NCI-H446 treated with DMSO at 0.1 percent for 48 hours (cell line): ENCODE measurements at places on chromosomes 1 and 21.

DNA sequence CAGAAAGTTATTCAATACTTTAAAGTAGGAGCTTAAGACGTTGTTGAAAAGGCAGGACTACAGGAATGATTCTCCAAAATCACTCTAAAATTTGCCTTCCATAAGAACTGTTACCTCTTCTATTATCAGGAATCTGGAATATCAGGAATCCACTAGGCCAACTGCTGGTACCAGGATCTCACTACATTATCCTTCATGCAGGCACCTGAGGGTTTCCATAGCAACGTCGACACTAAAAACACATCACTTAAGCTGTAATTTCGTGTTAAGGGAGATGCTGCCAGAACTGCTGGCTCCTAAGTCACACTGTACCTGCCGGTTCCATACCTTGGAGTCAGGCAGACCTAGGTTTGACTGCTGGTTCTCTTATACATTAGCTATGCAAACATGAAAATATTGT is 139.7 kb upstream of the C1orf87 start:
- no peak for DNase-seq

DNA sequence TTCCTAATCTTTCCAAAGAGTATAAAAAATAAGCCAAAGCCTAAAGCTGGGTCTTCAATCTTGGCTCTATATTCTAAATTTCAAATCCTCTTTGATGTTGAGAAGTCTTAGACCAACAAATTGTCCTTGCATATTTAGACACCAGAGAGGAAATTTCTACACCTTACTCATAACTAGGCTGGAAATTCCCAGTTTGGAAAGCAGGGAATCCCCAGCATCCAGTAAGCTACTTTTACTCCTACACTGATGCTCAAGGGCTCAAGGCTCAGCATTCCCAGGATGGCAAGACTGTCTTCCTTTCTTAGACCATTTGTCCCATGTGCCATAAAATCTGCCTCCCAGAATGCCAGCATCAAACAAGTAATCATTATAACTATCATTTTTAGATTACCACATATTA is 28.3 kb downstream of the PRDX6 start:
- DNase-seq = no peak

DNA sequence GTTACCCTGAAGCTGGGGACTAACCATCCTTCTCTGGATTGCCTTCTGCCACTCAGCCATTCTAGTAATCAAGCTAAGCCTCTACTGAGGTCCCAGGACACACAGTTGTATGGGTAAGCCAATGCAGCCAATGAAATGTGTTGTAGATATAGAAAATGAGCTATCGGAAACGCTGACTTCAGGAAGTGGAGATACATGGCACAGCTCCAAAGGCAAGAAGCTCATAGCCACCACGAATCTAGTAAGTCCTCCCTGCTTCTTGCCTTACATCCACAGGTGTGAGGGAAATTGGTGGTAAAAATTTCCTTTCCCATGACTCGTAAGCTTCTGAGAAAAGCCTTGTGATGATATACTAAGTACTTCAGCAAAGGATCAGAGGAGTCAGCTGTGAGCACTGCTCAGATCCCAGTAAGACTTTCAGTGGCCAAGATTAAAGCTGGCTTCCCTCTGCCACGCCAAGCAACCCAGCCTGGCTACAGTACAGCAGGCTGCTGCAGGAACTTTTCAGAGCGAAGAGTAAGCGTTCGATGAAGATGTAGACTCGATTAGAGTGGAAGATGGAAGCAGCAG is 117.7 kb downstream of the SIM2 start:
- DNase-seq = no peak

- no peak for DNase-seq
Measured at GRCh38 chr1:170239445-170239844, 93.7 kb downstream of the NTMT2 start.

GRCh38 chr21:42179316-42179715 is 39.6 kb upstream of the ABCG1 start:
- no peak for DNase-seq

DNA sequence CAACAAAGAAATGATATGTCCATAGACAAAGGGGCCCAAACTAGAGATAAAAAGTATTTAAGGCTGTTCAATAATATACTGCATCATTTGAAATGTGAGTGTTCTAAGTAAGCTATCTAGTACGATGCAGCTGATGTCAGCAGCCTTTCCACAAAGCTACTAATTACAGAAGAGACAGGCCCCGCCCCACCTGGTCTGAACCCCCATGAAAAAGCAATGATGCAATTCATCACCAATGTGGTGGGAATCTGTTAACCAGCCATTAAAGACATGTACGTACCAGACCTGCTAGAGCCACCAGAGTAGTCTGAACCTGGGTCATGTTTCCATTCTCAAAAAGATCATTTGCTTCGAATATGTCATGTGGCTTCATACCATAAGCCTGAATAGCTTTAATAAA is 25.1 kb downstream of the CNN3 start:
- no peak for DNase-seq
